ENCODE measurements at places on chromosomes 7 and 10.

- DNase-seq: no peak
Measured at GRCh38 chr10:76198287-76199035, 767.0 kb downstream of the LRMDA start.

DNA sequence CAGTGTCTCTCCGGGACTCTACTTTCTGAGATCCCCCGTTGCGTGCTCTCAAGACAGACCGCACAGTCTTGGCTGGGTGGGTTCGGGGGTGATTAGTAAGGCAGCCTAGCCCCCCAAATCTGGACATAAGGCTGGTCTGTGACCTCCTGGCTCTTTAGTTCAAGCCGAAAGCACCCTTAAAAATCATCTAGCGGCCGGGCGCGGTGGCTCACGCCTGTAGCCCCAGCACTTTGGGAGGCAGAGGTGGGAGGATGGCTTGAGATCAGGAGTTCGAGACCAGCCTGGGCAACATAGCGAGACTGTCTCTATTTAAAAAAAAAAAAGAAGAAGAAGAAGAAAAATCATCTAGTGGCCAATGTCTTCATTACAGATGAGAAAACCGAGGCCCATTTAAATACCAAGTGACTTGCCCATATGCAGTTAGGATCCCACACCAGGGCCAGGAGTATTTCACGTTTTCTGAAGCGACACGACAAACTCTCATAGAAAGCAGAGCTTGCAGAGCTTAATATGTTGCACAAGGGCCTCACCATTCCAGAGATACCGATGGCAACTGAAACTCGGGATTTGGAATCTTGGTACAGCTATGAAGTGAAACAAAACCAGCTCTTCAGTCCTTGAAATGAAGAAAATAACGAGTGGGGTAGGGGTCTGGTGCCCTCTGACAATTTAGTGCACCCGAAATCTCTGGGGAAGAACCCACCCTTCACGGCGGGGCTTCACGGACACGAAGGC is 703 bp upstream of the HILPDA start:
- DNase-seq: no peak

DNA sequence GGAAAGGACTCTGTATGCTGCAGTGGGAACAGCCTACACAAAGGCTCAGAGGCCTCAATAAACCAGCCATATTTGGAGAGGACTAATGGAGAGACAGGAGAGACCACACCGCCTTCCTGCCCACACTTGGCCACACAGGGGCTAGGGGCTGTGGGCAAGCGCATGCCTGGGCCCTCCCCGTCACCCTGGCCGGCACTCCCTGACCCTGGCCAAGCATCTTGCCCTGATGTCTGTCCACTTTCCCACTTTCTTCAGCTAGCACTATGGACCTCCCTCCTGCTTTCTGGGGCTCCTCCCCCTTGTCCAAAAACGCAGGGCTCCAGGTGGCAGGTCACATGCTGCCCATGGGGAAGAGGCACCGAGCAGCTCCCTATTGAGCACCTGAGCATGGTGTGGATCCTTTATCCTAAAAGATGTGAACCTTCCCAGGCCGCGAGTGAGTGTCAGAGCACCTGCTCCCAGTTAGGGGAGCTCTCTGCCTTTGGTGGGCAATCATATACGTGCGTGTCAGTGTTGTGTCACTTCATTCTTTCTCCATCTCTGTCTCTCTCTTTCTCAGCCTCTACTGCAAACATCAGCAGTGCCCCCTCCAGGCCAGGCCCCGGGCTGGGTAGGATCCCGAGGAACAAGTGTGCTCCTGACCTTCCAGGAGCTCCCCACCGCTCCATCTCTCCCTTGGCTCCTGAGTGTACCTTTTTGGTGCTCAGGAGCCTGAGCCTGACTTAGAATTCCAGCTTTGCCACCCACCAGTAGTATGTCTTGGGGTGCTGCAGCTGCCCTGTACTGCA is 74.0 kb downstream of the ZMIZ1 start:
- DNase-seq: no peak

DNA sequence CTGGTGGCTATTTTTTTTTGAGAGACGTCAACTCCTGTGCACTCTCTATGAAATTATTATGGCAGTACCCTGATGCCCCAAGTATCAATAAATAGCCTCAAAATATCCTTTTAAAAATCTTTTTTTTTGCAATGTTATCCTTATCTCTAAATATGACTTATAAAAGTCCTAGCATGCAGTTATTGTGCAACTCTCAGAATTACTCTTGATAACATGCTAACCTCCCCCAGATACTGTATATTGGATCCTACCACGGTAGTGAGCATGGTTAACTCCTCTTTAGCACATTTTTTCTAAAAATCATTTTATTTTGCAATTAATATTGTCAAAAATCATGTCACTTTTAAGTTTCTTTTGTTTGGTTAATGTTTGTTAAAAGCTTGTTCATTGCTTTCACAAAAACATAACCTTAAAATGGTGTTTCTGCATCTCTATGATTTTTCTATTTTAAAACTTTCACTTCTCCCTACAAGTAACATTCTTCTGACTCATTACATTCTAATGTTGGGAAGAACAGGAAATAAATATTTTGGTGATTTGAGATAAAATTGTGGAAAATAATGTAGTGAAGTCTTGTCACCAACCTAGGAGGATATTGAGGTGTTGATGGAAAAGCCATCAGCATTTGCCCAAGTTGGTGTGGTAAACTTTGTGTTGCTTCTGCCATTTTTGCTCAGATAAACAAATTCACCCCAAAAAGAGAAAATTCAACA is 42.1 kb upstream of the ADRA2A start:
- no peak for DNase-seq

GRCh38 chr7:34313289-34313688 is 344.7 kb upstream of the NPSR1 start:
- DNase-seq: no peak
